Left lobe of liver (tissue), 2 donors: ENCODE measurements at places on chromosomes 11 and 22.

DNA sequence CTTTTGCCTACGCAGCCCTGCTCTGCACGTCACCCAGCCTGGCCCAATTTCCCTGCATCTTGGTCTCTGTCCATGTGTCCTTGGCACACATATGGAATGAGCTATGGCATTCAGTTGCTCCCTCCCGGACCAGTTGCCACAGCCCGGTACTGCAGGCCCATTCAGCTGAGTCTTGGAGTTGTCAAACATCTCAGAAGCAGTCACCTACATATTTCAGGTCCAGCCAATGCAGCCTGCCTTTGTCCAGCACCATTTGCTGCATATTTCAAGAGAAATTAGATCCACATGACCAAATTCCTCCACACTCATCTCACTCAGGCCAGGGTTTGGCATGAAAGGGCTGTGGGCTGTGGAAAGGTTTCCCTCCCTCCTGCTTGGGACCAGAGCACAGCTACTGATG, 76.8 kb downstream of the MN1 start:
- DNase-seq: no peak

GRCh38 chr11:8342821-8343681, 79.4 kb upstream of the LMO1 start:
- DNase-seq: no peak

- DNase-seq: no peak
Observed at GRCh38 chr22:50061824-50062355, 3.8 kb upstream of the TTLL8 start.

DNA sequence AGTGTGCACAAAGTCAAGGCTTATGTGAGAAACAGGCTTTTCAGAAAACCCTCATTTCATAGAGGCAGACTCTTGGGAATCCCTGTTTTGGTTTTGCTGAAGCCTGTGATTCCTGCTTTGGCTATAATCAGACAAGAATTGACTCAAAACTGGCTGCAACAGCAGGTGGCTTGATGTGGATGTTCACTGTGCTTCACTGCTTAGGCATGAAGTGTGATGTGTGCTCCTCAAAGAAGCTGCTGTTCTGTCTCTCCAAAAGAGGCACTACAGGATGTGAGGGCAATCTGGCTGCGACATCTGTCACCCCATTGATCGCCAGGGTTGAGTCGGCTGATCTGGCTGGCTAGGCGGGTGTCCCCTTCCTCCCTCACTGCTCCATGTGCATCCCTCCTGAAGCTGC, 103.5 kb downstream of the C11orf58 start:
- no peak for DNase-seq

DNA sequence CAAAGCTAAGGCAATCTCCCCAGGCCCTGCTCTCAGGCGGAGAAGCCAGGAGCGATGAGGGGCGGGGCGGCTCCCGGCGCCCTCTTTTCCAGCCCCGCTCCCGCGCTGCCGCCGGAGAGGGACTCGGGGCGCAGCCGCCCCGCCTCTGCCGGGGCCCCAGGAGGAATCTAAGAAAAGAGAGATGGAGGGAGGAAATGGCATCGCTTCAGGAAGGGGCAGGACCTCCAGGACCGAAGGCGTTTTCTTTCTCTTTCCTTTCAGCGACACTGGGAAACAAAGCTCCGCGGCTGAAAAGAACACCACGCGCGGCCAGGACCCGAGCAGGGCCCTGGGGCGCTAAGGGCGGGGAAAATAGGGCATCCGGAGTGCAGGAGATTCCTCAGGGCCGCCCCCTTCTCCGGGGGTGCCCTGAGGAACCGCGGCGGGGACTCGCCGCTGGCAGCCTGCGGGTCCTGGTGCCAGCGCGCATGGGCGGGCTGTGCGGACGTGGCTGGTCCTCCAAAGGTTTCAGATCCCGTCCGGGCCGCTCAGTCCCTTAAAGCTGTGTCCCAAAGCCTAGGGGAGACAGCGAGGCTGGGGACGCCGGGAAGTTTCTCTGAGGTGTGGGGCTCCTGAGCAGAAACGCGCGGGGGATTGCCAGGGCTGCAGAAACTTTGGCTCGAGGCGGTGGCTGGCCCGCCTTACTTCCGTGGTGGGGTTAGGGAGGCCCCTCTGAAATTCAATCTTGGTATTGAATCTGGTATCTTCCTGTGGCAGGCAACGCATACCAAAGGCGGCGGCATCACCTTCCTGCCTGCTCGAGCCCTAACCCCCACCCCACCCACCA, 2.8 kb upstream of the BSX start:
- DNase-seq: no peak

DNA sequence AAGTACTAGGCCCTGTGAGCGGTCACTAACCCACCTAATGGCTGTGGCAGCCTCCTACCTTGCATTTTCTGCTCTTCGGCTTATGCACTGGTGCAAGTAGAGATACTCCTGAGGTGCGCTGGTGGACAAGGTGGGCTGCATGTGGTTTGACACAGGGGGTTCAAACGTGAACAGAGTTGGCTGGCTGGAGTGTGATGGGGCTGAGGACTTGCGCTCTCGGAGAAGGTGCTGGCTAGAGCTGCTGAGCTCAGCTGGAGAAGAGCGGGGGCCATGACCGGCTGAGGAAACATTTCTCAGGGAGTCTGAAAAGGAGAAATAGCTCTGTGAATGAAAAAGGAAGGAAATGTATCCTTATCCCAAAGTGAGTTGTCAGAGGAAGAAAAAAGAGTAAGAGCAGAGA, 61.4 kb downstream of the USP35 start:
- no peak for DNase-seq

GRCh38 chr11:118128721-118129470, 23.7 kb downstream of the SCN4B start:
- DNase-seq: no peak

DNA sequence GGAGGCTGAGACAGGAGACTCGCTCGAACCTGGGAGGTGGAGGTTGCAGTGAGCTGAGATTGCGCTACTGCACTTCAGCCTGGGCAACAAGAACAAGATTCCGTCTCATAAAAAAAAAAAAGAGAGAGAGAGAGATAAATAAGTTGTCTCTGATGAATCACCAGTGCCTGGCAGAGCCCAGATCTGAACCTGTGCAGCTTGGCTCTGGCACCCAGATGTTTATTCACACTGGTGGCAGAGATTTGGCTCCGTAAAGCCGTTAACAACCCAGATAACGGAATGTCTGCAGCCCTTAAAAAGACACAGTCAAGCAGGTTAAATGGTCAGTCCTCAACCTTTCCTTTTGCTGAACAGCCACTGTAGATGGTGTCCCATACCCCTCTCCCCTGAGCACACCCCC, 33.5 kb upstream of the RTL6 start:
- DNase-seq: no peak

DNA sequence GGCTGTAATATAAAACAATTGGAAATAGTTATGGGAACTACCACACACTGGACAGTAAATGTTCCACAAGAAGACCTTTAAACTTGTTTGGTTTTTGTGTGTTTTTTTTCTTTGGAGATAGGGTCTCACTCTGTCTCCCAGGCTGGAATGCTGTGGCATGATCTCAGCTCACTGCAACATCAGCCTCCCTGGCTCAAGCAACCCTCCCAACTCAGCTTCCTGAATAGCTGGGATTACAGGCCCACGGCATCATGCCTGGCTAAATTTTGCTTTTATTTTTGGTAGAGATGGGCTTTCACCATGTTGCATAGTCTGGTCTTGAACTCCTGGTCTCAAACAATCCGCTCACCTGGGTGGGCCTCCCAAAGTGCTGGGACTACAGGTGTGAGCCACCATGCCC, 121.0 kb downstream of the MPPED2 start:
- DNase-seq: no peak

DNA sequence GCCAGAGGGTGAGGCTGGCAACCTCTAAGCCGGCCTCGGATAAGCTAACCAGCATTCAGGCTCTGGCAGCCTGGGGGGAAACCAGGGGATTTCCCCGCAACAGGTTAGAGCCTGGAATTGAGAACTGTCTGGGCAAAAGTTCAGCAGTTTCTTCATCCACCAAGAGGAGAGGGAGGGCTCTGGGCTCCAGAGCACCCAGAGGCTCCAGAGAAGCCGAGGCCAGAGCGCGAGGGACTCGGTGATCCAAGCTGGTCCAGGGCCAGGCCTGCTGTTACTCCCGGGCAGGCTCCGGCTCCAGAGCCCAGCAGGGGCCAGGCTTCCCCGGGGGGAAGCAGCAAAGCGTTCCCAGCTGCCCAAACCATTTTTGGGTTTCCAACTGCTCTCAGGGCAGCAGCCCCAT, 13.3 kb upstream of the SH3BP1 start:
- DNase-seq: peak; percentile 91

- no peak for DNase-seq
Observed at GRCh38 chr11:121711236-121711635, 258.5 kb upstream of the SORL1-AS1 start.

DNA sequence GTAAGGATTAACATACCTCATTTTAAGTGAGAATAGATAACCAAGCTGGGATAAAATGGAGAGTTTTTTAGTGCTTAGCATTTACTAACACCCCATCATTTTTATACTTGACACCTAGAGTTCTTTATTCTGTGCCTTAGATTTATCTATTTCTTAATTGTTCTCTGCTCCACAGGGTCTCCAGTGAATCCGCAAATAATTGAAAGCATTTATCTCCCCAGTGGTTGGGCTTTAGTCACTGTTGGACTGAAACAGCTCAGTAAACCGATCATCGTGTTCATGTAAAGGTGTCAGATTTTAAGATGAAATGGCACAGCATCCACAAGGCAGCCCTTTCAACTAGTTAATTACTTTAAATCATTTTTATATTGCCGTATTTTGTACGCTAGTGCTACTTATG, 17.8 kb upstream of the GRIA4 start:
- no peak for DNase-seq

- no peak for DNase-seq
Observed at GRCh38 chr11:30895046-30895445, 308.9 kb upstream of the MPPED2 start.

DNA sequence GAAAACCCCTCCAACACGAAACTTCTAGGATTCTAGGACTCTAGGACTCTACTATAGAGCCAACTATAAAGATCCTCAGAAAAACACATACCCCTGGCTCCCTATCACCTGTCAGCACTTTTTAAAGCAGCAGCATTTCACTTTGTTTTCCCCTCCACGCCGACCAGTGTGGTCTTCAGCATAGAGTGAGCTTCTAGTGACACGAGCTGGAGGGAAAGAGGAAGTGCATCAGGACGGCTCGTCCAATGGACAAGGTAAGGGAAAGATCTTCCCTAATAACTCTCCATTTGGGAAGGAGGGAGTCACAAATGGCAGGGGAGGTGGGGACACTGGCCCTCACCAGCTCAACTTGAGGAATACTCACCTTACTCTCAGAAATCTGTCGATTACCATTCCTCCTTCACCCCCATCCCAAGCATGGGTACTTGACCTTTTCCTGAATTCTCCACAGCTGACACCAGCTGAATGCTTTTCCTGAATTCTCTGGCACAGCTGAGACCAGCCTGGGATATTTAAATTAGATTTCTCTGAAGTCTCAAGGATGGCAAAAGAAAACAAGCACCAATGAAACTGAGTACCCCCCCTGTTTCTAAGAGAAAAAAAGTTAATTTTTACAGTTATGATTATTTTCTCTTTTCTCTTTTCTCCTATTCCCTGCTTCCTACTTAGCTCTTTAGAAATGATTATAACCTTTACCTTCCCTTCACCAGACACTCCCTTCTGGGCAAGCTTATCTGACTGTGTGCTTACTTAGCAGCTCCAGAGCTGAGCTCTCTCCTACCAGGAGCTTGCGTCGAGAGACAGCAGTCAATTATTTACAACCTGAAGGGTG, 33.3 kb upstream of the NNMT start:
- no peak for DNase-seq

GRCh38 chr22:37848587-37849088, 581 bp upstream of the EIF3L start:
- DNase-seq: no peak

- peak; percentile 72 for DNase-seq
Observed at GRCh38 chr22:36144886-36145541, 15.5 kb downstream of the APOL3 start.

DNA sequence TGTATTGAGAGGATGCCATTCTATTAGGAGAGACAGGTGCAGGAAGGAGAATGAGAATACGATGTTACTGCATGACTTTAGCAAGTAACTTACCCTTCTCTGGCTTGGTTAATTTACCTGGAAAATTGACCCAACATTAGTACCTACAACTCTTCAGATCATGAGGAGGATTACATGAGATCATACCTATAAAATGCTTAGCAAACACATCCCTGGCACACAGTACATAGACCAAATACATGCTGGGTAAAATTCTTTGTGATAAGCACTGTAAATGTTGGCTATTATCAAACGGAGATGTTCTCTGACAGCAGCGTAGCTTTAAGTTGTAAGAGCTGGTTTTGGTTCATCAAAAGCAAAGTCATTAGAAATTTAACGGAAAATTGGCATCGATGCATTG, 28.8 kb downstream of the LARGE1 start:
- no peak for DNase-seq

GRCh38 chr11:68579455-68579854, 104.9 kb upstream of the GAL start:
- no peak for DNase-seq

- peak; percentile 38 for DNase-seq
Observed at GRCh38 chr11:1152316-1153104, 5.2 kb upstream of the MUC5AC start.

DNA sequence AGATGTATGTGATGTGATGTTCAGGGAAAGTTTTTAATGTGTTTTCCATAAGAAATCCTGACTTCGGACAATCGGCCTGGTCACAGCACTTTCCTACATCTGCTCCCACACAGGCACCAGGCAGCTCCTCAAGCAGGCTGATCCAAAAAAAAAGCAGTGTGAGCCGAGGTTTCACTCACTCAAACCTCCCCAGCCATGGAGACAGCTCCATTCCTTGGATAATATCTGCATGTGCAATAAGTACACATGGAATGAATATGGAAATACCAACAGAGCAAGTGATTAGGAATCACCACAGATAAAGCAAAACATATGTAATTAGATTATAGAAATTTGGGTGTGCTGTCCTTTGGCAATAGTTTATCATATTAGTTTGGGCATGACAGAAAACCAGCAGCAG, 88.8 kb upstream of the API5 start:
- DNase-seq: no peak

DNA sequence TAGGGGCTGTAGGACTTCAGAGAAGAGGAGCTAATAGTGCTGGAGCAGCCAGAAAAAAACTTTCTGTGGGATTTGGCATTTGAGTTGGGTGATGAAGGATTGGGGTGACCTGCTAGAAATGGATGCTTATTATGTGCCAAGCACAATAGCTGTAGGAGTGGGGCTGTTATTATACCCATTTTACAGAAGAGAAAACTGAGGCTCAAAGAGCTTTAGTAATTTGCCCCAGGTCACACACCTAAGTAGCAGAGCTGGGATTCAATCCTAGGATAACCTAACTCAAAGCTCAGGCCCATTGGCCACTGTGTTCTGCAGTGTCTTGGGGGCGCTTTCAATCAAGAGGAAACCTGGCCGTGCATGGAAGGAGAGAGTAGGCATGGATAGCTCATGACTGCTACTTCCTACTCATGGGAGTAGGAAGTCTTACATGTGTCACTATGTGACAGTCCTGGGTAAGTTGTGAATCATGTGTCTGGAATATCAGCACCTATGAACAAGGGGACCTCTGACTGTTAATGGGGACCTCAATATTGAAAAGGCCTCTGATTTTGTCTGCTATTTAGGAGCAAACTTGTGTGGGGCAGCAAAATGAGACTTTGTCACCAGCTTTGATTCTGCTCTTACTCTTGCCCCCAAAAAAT, 6.1 kb upstream of the ELF5 start:
- no peak for DNase-seq
